ENCODE measurements at places on chromosomes 4 and X.

DNA sequence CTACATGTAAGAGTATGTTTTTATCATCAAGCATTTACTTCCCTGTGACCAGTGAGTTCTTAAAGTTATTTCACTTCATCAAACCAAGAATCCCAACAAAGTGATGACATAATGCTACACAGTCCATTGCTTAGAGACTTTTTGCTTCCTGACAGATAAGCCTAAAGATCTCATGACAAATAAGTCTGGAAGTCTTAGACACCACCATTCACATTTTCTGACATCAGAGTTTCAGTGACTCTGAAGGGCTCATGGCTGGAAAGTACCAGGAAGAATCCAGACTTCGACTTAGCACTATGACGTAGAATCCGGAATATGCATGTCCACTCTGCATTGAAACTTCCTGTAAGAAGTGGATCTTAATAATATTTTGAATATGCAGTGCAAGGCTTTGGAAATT is 53.7 kb downstream of the CLDN22 start:
- no peak for DNase-seq

DNA sequence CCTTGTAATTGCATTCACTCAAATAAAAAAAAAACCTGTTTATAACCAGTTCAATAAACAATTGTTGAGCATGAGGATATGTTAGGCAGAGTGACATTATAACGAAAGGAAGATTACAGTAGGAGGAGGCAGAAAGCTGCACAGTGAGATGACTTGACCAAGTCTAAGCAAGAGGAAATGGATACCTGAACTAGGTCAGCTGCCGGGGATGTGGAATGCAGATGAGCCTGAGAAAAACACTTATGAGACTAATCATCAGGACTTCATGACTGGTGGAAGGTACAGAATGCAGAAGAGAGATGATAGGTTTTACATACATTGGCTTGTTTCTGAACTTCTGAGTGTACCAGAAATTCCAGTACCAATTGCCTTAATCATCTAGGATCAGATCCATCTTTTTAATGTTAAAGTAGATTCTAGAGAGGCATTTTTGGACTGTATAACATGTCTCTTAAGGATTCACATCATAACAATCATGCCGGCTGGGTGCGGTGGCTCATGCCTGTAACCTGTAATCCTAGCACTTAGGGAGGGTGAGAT is 208.1 kb upstream of the PPP3CA start:
- DNase-seq: no peak

DNA sequence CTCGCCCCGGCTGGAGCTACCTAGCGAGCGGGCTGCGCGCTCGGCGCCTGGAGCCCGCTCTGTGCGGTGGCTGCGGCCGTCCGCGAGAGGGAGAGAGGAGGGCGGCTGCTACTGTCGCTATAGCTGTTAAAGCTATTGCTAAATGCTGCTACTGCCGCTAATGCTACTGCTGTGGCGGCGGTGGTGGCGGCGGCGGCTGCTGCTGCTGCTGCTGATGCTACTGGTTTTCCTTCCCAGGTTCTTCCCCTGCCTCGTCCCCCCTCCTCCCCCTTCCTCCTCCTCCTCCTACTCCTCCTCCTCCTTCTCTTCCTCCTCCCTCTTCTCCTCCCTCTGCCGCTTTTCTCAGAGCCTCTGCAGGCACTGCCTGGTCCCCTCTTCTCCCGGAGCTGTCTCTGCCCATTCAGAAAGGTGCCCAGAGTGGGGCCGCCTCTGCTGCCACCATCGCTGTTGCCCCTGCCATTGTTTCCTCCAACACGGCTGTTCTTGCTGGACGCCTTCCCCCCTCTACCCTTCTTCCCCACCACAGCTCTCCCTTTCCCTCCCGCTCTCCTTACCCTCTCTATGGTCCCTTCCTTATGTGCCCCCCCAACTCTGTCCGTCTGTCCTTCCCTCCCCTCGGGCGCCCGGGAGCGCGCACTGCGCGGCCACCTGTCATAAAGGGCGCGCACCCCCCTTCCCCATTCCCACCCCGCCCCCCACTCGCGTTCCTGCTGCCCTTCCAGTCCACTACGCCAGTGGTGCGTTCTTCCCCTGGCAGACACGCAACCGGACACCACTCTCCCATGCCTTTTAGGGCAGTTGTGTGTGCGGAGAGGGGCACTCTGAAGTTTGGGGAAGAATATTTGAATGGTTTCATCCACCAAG is at the start of gene NEXMIF:
TSS of gene NEXMIF (minus strand) at position 228 of the 864 bp plus-strand sequence.
- DNase-seq: no peak

DNA sequence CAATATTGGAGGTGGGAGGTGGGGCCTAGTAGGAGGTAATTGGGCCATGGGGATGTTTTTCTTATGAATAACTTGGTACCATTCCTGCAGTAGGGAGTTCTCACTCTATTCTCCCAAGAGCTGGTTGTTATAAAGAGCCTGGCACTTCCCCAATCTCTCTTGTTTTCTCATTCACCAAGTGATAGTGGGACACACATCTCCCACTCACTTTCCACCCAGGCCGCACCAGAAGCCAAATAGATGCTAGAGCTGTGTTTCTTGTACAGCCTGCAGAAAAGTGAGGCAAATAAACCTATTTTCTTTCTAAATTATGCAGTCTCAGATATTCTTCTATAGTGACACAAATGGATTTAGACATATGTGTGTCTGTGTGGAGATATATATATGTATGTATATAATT is 117.6 kb downstream of the ANKRD50 start:
- DNase-seq: no peak

DNA sequence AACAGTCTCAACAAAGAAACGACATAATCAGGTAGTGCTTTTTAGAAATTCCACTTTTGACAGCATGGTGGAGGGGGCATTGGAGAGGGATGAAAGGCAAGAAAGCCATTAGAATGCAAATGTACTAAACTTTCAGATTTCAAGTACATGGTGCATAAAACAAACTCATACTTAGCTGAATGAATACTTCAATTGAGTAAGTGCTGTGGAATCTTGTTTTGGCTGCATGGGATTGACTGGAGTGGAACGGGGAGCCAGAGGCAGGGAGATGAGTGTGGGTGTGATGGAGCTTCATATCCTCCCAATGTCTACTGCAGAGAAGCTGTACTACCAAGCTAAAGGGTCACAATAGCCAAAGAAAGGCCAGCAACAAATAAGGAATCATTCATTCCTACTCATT is 52.4 kb downstream of the USP46 start:
- no peak for DNase-seq

DNA sequence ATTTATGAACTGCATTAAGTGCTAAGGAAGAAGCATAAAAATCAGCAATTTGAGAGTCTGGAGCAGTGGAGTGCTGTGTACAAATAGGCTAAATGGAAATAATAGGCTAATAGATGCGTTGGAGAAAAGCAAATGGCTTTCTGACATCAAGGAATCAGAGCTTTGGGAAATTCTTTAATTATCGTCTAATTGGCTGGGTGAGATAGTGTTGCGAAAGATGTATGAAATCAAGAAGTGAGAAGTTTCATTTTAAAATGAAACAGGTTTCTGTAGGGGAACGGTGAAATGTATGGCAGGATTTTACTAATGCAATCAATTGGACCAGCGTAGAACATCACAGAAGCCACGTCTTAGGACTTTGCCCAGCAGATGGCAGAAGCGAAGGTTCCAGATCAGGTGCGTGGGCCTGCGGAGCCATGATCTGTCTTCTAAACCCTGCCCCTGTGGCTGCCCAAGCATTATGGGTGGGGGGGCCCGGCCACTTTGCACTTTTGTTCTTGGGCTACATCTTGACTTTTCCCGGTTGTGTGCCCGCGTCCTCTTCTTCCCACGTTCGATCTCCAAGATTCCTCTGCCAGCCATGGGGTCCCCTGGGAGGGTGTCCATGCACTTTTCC is 118.5 kb upstream of the SHISA3 start:
- DNase-seq: no peak

GRCh38 chr4:17884063-17884462 is 73.3 kb downstream of the NCAPG start:
- DNase-seq: no peak

- DNase-seq: no peak
These were observed 5.2 kb upstream of the ACTRT1 start for GRCh38 chrX:128057421-128057820.

GRCh38 chr4:156347412-156348075 is 393.9 kb upstream of the CTSO start:
- no peak for DNase-seq

DNA sequence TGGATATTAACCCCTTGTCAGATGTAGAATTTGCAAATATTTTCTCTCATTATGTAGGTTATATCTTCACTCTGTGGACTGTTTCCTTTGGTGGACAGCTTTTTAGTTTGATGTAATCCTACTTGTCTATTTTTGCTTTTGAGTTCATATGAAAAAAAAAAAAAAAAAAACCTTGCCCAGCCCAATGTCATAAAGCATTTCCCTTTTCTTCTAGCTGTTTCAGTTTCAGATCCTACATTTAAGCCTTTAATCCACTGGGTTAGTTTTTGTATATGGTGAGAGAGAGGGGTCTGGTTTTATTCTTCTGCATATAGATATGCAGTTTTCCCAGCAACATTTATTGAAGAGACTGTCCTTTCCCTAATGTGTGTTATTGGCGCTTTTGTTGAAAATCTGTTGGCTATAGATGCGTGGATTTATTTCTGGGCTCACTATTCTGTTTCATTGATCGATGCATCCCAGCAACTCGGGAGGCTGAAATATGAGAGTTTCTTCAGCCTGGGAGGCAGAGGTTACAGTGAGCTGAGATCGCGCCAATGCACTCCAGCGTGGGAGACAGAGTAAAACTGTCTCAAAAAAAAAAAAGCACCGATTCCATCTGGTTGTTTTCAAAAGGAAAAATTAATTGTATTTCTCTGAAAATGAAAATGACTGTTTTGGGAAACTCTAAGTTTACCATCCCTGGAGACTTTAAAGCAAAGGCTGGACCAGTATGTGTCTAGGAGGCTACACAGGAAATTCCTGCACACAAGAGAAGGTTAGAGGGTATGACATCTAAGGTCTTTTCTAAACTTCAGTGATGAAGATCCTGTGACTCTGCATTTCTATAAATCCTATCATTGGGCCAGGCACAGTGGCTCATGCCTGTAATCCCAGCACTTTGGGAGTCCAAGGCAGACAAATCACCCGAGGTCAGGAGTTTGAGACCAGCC is 35.6 kb downstream of the STEEP1 start:
- no peak for DNase-seq

DNA sequence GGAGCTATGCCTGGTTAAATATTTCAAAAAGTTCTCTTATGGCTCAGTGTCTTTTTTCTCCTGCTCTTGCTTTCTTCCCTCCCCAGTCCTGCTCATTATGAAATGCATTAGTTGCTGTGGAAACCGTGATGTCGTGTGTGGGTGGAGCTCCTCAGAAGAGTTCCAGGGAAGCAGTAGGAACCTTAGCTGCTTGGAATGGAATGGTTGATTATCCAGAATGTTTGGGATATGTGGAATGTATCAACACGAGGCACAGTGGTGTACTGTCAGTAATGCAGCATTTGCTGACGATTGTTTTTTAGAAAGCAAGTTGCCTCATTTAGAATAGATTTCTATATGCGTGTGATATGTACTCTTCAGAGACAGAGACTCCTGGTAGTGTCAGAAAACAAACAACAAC is 333.2 kb downstream of the ARHGAP10 start:
- no peak for DNase-seq

DNA sequence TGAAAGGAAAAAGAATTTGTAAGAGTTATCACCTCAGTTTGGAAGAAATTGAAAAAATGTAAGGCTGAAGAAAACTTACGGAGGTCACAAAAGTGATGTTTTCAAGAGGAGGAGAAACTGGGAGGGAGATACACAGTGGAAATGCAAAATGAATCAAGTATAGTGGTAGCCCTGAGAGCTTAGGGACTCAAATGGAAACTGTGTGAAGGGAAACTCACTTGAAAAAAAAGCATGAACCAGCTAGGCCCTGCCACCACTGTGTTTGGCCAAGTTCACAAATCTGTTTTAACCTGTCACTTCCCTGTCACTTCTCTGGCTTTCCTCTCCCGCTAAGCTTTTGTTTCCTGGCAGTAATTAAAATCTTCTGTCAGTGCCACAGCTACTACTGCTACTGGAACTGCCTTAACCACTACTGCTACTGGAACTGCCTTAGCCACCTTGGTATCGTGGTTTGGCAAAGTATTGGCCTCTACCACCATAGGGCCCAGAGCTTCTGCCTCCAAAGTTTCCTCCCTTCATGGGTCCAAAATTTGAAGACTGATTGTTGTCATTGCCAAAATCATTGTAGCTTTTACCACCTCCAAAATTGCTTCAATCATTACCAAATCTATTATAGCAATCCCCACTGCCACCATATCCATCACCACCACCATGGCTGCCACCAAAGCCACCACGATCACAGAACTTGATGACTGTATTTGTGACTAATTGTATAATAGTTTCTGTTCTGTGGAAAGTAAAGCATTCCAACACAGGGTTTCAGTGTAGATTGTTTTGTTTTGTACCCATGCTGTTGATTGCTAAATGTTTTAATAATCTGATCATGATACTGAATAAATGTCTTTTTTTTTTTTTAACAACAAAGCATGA is 41.5 kb downstream of the SMARCA5 start:
- DNase-seq: no peak

GRCh38 chrX:137198040-137198439 is 164.2 kb upstream of the GPR101 start:
- DNase-seq: no peak

DNA sequence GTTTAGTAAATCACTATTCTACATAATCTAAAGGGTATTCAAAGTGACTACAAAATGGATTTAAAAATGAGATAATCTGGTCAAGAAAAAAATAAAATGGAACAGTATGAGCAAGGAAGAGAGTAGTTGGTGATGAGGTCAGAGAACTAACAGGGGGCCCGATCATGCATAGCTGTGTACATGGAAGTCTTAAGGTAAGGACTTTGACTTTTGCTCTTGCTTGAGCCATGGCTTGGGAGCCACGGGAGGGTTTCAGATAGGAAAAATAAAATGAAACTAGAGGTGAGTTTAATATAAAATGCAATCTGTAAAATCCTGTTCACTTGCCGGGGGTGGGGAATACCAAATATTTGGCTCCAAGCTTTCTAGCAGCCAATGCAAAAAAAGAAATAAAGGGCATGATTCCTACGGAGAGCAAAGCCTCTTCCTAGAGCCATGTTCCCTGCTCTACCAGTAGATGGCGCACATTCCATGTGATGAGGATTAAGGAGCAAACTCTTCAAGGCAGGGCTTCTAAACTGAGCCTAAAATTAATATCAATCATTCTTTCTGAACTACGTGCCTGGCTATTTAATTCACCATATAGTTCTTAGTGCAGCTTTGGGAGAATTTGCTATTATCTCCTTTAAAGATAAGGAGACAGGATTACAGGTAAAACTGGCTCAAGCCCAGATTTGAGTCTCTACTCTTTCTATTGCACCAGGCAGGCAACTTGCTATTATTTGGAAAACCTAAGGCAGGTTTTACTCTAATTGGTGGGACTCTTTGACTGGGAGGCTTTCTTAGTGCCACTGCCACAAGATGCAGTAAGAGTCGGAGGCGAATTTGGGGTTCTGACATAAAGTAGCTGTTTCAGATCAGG is 6.8 kb upstream of the CLCN5 start:
- peak; percentile 56 for DNase-seq

- DNase-seq: no peak
These were observed 28.2 kb downstream of the PHKA1 start for GRCh38 chrX:72685810-72686456.

GRCh38 chr4:56469489-56470210 is 2.2 kb downstream of the SRP72 start:
- DNase-seq: no peak
